Stimulated activated CD8-positive, alpha-beta memory T cell treated with anti-CD3 and anti-CD28 coated beads, Interleukin-4, amount 100 ng/mL, for 1 hour (primary cell): ENCODE measurements at places on chromosomes 7 and 10.

DNA sequence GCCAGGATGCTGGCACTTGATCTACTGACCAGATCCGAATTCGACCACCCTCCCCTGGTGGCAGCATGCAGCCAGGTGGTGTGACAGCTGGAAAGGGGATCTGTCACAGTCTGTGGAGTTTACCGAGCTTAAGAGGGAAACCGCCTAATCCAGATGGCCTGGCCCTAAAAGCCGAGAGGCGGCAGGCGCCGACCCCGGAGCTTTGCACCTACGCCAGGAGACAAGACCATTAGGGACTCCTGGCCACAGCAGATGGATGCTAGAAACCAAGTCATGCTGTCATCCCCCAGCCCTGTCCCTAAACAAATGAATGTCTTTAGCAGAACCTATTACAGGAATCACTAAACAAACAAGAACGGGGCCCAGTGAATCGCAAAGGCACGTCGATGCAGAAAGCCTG lies 27.7 kb downstream of the RCC1L start:
- no peak for DNase-seq

DNA sequence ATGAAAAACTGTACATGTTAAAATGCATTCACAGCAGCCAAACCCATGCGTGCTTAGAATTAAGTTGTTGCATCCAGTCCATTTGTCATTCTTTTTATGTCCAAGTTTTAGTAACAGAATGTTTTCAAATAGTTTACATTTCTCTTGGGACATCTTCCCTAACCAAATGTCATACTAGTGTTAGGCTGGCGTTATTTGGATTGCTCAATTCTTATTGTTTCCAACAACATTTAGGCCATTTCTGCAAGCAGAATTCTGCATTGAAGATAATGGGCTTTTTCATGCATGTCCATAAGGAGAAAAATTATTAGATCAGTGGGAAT lies 203.0 kb downstream of the HIBADH start:
- DNase-seq: no peak

GRCh38 chr10:132752378-132752777 lies 33.6 kb downstream of the NKX6-2 start:
- DNase-seq: no peak

DNA sequence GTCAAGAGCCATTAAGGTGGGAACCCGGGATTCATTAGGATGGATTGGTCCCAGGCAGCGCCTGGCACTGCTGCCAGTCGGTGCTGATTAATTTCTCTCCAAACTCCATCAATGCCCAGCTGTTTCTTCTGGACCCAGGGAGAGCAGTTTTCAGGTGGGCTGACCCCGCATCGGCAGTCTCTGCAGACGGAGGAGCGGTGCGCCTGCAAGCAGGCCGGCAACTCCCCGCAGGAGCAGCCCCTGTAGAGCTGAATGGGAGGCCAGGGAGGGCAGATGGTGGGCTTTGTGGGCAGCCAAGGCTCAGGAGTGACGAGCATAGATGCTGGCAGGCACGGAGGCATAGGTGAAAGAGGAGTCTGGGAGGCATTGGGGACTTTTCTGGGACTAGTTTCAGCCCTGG lies 56.5 kb downstream of the CDH23 start:
- DNase-seq: no peak

DNA sequence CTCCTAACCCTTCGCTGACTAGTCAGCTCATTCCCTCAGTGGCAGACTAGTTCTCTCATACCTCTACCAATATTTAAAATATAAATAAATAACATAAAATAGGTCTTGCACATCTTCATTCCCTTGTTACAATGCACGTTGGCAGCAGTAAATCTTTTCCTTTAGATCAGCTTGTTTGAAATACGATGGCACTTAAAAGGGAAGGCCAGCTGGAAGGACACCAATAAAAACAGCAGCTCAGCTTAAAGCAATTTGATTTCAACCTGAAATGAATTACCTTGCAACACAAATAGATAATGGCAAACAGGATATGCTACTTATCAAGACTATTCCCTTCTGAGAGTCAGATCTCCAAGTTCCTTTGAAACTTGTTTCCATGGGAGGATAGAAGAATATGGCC lies 321.8 kb downstream of the GFRA1 start:
- DNase-seq: no peak

DNA sequence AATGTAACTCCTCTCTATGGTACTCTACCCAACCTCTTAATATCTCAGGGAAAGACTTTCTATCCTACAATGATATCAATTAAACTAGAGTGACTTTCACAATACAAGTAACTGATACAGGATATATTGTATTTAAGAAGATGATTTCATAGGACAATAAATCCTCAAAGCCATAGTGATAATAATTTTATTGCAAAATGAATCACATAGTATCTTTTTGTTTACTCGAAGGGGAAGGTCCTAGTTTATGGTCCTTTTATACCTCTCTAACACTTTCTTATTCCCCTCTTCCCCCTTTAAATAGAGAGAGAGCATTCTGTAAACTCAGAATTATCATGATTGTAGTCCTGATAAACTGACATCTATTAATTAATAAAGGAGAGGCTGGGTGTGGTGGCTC lies 56.4 kb downstream of the TMEM106B start:
- no peak for DNase-seq

DNA sequence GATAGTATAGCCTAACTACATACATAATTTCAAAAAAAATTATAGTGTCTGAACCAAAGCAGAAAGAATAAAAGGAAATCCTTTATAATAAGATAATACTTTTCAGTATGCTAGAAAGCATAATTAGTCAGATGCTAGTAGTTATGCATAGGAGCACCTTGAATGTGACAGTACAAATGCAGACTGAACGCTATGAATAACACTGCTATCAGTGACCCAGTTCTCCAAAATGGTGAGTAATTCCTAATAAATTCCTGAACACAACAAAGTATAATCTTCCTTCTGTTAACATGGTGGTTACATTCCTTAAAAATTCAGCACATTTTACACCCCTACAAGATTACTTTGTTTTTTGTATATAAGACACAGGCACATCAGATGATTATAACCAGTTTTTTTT lies 1.2 kb upstream of the CHPF2 start:
- DNase-seq: no peak

- DNase-seq: no peak
Measured at GRCh38 chr10:78579995-78580394, 488.8 kb upstream of the ZMIZ1 start.

DNA sequence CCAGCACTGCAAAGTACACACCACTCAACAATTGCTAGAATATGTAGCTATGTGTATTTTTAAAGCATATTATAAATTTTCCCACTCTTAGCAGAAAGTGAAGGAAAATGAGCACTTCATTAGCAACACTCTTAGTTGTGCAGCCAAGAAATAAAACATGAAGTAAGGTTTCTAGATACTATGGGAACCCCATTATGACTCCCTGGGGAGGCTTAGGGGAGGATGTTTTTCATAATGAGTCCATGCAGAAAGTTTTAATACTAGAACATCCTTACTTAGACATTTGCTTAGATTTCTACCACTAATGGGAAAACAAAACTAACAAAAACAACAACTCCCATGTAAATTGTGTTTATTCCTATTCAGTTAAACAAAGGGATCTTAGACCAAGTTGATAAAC lies 148.4 kb upstream of the HDAC9 start:
- DNase-seq: no peak

- no peak for DNase-seq
Measured at GRCh38 chr10:3484306-3485056, 300.5 kb downstream of the KLF6 start.

GRCh38 chr7:96901822-96902445 lies 103.4 kb upstream of the DLX6 start:
- no peak for DNase-seq

DNA sequence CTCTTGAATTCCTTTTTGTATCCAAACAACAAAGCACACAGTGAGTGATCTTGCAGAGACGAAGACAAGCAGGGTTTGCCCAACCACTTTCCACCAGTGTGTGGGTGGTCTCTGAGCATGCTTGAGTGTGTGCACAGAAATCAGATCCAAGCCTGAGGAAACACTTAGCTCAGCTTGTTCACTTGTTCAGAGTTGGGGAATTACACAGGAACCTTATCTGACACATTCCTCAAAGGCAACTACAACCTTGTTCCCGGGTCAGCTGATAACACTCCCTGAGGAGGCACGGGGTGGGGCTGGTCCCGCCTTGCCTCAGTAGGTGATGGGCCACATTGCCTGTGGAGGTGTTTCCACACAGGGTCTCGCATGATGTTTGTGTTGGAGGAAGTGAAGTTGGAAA lies 216.9 kb downstream of the DYNC1I1 start:
- no peak for DNase-seq

- no peak for DNase-seq
Measured at GRCh38 chr7:88522771-88523293, 216.1 kb upstream of the STEAP4 start.

- no peak for DNase-seq
Measured at GRCh38 chr10:103613616-103614015, 120.1 kb downstream of the NEURL1 start.

DNA sequence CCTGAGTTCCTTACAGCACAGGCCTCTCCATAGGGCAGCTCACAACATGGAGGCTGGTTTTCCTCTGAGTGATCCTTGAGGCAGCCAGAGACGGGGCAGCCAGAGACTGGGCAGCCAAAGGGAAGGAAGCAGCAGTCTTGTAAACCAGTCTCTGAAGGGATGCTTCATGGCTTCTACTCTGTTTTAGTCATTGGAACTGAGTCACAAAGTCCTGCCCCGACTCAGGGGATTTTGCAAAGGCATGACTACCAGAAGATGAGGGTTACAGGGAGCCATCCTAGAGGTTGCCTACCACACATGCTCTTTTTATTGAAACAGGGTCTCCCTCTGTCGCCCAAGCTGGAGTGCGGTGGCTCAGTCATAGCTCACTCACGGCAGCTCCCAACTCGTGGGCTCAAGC lies 44.4 kb upstream of the COMMD3 start:
- DNase-seq: no peak

GRCh38 chr10:90458054-90458453 lies 399.8 kb downstream of the HTR7 start:
- no peak for DNase-seq

DNA sequence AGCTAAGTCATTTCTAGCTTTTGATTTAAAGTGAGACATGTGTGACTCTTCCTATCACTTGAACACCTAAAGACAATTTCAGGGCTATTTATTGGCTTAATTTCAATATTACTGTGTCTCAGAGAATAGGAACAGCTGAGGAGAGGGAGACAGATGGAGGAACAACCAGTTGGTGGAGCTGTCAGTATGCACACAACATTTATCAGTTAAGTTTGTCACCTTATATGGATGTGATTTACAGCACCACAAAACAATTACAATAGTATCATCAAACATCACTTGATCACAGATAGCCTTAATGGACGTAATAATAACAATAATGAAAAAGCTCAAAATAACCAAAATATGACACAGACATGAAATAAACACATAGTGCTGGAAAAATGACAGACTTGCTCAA lies 129.6 kb downstream of the NPSR1 start:
- no peak for DNase-seq

DNA sequence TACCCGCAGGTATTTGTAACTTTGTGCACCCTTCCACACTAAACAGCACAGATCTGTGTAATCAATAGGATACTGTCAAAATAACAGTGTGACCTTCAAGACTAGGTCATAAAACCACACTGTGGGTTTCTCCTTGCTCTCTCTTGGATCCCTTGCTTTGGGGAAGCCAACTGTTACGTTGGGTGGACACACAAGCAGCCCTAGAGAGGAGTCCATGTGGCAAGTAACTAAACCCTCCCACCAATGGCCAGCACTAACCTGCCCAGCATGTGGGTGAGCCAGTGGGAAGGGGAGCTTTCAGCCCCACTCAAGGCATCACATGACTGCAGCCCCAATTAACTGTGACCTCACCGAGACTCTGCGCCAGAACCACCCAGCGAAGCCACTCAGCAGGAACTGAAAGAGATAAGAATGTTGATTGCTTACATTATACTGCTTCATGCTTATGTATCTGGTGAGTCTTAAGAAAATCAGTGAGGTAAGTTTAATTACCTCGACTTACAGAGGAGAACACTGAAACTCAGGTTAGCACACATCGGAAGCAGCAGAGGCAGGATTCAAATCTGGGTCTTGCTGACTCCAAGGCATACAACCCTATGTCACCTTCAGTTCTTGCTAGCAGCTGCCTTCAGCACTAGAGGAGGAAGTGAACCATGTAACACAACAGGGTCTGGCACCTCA lies 9.4 kb upstream of the ZC3HAV1 start:
- no peak for DNase-seq

DNA sequence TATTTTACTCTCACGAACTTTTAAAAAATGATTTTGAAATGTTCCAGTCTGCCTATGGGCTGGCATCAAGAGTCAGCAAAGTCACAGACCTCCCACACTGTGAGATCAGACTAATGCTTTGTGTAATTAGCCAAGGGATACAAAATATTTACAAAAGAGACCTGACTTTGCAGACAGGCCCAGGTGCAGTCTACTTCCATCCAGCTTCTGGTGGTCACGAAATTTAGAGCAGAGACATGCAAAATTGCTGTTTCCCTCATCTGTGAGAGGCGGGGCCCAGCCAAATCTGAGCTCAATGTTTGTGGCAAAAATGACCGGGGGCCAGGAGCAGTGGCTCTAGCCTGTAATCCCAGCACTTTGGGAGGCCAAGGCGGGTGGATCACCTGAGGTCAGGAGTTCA lies 82.5 kb upstream of the PITRM1 start:
- no peak for DNase-seq

DNA sequence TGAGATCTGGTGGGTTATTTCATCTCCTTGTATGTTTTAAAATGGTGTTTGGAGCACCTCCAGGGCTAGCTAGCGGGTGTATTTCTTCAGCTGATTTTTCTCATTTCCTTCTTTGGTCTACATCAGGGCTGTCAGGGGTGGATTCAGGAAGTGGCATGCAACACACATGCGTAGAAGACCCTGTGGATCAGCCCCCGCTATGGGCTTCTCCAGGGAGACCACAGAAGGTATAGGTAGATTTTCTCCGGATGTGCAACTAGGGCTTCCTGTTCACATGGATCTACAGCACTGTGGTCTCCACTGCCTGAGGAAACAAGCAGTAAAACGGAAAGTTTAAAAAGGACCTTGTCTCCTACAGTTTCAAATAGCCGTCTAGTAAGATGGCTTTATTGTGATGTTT lies 10.4 kb downstream of the NUB1 start:
- DNase-seq: peak; percentile 27

DNA sequence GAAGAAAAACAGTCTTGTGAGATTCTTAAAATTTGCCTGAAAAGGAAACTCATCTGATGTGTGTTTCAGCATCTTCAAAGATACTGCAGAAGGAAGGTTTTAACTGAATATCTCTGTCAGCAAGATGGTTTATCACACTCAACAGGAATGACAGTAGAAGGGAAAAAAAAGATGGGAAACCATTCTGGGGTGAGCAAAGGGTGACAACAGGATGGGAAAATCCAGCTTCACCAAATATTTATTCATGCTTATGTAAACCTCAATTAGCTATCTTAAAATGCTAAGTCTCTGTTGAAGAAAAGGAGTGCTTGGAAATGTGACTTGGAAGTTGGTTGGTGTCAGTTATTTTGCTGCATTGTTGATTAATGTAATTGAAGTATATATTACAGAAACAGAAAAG lies 82.2 kb downstream of the FZD1 start:
- no peak for DNase-seq

GRCh38 chr10:7572391-7572790 lies 94.4 kb downstream of the ITIH5 start:
- DNase-seq: no peak

GRCh38 chr10:9302140-9302746 lies 1247.8 kb downstream of the GATA3 start:
- DNase-seq: no peak
